HS-5 (cell line): ENCODE measurements at places on chromosomes 7 and 10.

GRCh38 chr10:71600849-71601248 is 118.7 kb downstream of the C10orf105 start:
- DNase-seq = peak; percentile 88

DNA sequence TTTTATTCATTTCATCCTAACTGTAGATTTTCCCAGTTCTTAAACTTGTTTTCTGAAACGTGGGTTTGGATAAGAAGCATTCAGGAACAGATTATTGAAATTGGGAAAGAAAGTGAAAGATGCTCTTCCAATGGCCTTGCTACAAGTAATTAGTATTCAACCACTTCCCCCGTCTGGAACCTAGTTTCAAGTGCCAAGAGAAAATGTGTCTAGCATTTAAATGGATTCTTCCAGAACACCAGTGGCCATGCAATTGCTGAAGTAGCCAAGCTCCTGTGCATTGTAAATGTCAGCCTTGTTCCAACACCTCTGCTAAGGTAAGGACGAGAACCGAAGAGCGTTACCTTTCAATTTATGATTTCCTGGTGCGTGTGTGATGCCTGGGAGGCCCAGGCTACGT is 68.2 kb downstream of the PFKFB3 start:
- no peak for DNase-seq

- DNase-seq = peak; percentile 34
Observed at GRCh38 chr7:131370523-131370968, 42.9 kb downstream of the MKLN1 start.

DNA sequence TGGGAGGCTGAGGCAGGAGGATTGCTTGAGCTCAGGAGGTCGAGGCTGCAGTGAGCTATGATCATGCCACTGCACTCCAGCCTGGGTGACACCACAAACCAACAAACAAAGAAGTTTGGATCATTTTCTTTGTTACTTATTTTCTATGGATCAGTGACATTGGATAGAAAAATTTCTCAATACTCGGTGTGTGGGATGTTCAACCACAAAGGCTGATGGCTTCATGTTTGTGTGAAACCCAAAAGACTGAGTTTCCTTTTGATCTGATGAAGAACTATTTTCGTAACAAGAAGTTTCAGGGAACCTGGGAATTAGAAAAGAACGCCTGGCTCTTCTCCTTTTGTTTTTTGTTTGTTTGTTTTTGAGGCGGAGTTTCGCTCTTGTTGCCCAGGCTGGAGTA is 104.0 kb downstream of the HOXA1 start:
- no peak for DNase-seq

- DNase-seq = no peak
Observed at GRCh38 chr10:24680647-24681524, 42.8 kb downstream of the ARHGAP21 start.

DNA sequence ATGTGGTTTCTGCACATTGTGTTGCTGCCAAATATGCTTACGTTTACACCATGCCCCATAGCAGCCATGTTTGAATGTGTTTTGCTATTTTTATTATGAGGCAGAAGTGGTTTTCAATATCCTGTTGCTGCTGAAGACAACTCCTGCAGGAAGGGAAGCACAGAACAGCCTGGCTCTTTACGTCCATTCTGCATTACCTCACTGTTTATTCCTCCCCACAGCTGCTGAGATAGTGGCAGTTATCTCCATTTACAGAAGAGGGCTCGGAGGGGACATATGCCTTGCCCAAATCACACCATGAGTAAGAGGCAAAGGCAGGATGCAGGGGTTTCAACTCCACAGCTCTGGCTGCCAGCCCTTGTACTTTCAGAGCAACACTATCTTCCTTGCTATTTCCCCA is 35.3 kb downstream of the PLPP4 start:
- DNase-seq = no peak
